ENCODE measurements at places on chromosomes 6 and 20.

DNA sequence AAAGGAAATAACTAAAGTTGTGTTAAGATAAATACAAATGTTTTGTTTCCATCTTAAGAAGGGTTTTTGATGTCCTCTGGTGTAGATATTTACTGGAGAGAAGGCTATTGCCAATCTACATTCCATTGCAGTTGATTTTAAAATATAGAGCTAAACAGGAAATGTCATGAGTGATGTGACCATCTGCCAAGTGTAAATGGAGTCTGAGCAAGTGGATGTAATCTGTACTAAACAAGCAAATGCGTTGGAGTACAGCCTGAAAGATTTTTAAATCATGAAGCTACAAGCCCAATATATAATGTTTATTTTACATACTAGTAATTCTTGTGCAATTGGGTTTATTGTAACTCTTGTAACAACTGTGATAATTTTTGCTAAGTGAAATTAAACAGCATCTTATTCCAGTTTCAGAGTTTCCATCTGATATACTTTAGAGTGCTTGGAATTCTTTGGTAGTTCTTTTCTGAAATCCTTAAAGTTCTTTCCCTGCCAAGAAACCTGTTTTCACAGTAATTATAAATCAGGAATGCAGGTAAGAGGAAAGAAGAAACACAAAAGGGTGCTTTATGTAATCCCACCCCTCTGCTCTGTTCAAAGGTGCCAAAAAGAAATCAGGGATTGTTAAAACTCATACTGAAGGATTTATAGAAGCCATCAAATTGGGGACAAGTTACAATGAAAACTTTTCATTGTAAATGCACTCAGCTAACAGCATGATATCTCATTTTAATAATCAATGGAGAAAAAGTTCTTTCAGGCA, 47.2 kb upstream of the FLRT3 start:
- no peak for DNase-seq

GRCh38 chr20:39066471-39067242, 104.5 kb downstream of the DHX35 start:
- DNase-seq = no peak

DNA sequence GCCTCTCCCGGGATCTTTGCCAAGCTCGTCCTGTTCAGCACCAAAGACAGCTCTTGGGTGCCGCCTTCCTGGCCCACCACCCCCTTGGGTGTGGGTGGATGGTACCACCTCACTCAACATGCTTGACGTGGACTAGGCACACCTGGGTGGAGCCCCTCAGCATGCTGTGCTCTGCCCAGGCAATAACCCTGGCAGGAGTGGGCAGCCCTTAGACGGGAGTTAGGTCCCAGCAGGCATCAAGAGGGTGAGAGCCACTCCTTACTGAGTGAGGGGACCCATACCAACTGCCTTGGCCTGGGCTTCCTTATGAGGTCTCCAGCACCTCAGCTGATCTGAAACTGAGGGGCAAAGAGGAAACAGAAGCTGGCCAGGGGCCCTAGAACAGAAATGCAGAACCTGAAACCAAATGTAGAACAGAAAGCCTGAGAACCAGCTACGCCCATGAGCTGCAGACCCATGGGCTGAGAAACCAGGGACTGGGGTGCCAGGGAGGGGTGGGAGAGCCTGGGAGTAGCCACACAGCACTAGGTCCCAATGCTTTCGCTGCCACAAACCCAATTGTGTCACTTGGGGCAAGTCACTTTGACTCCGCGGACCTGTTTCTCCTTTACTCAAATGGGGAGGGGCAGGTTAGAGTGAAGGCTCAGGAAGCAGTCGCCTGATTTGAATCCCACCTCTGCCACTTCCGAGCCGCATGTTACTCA, 2.0 kb downstream of the FGD2 start:
- no peak for DNase-seq

DNA sequence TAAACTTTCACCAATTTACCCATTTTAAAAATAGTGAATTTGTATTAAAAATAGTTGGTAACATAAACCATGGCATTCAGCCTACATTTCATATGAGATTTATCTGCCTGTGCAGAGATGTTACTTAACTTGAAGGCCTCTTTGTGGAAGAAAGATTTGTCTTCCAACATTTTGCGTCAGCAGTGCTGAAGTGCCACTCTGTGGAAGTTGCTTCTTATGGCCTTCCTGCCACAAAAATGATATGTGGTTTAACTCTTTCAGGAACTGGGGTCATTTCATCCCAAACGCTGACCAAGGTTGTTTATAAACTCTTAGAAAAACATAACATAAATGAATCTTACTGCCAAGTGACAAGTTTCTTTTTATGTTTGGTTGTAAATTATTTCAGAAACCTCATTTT, 246.8 kb downstream of the ARID1B start:
- no peak for DNase-seq

DNA sequence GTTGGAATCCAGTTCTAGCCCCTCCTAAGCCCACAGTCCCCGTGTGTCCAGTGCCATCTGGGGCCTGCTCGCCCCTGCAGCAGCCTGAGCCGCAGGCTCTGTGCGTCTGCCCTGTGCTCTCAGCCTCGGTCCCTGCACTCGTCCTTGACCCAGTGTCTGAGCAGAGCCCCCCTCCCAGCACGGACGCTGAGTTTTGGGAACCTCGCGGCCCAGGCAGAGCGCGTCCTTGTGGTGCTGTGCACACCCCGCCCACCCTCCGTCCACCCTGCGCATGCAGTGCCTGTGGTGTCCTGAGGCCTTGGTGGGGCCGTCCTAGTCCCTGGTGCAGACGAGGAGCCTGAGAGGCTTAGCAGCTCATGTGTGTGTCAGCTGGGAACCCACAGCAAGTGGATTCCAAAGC, 31.6 kb downstream of the OSBPL2 start:
- DNase-seq = no peak

All from cerebellar nuclear complex (tissue), 1 donor.